ENCODE measurements at places on chromosomes 7 and 10.

GRCh38 chr10:132678436-132679216, 107.3 kb downstream of the NKX6-2 start:
- no peak for DNase-seq

DNA sequence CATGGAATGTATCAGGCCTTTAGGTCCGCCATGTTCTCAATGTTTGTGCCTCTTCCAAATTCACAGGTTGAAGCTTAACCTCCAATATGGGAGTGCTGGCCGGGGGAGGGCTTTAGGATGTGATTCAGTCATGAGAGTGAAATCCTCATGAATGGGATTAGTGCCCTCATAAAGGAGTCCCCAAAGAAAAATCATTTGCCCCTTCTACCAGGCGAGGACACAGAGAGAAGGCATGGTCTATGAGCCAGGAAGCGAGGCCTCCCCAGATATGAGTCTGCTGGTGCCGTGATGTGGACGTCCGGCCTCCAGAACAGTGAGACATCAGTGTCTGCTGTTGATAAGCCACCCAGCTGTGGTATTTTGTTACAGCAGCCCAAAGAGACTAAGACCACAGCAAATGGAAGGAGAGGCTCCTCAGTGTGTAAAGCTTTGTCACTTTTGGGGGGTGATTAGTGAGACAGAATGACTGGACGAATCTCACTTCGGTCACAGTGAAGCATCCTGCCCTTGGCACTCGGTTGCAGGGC, 231.3 kb upstream of the KLF6 start:
- DNase-seq: no peak

DNA sequence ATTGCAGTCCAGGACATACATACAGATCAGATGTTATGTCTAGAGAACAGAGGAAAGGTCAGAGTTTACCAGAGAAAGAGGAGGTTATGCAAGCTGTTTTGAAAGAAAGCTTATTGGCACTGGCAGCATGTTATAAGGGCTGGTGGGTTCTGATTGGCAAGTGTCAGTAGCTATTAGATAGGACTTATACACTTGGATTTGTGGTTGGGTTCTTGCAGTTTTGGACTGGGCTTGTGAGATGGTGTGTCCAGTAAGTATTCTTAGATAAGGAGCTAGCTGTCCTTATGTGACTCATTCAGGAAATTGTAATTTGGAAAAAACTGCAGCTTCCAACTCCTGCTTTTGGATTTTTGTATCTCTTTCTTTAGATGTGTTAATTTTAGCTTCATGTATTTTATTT, 130.7 kb upstream of the NAMPT start:
- DNase-seq: no peak

DNA sequence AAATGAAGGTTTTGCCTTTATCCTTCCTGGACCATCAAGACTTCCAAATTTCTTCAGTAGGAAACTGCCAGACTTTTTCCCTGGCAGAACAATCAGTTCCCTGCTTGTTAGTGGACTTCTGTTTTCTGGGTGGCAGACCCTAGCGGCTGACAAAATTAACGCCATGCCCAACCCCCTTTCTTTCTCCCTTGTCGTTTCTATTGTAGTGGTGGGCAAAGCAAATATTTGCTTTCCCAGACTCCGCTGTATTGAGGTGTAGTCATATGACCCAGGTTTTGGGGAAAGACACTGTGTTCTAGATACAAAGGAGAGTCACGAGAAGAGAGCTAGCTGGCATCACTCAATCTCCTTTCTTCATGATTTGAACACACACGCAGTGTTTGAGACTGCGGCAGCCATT, 7.7 kb downstream of the PON2 start:
- DNase-seq: no peak

DNA sequence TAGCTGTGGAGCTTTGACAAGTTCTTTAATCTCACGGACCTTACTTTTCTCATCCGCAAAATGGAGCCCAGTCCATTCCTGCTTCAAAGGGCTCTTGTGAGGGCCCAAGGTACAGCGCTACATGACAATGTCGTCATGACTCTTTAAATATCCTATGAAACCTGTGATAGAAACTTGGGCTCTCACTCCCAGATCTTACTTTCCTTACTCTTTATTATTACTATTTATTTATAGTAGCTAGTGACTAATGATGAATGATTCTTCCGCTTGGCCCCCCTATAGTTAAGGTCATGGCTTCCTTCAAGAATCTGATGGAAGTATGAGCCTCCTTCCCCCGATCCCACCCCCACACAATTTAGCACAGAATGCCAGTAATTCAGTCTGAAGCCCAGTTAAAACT, 41.9 kb downstream of the RBM20 start:
- DNase-seq: no peak

DNA sequence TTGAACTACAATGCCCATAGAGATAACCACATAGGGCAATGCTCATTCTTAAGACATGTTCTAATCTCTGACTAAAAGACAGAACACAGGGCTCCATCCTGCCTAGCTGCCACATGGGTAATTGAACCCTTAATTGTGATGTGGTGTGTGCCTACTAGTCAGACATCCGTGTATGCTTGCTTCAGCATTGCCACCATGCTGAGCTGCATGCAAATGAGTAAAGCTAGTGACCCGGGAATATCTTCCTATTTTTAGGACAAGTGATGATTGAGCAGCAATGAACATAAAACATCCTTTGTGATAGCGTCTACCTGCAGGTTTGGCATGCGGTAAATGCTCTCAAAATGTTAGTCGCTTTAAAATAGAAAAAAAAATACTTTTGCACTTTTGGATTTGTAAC, 115.8 kb downstream of the MAGI2 start:
- no peak for DNase-seq
